Thyroid gland (tissue), 4 donors: ENCODE measurements at places on chromosomes 7 and 10.

GRCh38 chr10:113711142-113711541, 31.4 kb downstream of the CASP7 start:
- DNase-seq, result no peak
- peaks cover 19% of the 10 kb centered on the region for H3K4me1 ChIP-seq
- no peak overlapping the region for H3K4me3 ChIP-seq
- H3K27me3 ChIP-seq, result no peaks in the 10 kb centered on the region
- no peaks in the 10 kb centered on the region for H3K36me3 ChIP-seq
- no peak overlapping the region for H3K27ac ChIP-seq

DNA sequence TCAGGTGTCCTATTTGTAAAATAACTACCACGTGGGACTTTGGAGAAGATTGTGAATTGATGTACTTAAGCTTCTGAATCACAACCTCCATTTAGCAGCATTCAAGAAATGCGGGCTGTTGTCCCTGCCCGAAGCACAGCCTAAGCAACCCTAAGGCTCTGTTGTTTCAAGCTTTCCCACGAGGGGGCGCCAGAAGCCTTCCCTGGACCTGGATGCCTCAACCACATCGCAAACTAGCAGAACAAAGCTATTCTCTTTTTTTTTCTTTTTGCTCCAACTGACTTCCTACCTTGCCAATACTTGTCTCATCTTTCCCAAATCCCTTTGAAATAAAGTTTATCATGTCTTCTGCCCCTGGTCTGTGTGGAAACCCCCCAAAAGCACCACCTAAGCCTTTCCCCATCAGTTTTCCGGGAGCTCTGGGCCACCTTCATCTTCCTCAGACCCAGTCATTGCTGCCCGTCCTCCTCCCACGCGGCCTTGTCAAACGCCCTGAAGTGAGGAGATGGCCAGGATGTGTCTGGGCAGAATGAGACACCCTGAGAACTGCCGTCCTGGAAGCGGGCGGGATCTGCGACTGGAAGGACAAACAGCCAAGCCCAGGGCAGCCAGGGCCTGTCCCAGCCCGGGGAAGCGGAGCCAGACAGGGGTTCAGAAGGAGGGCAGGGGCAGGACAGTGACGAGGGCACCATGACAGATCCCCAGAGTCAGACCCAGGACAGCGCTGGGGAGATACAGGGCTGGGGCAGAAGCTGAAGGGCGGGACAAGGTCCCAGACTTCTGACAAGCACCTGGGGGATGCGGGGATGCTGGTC, 112.7 kb downstream of the SLIT1 start:
- H3K27me3 ChIP-seq, result no peaks in the 10 kb centered on the region
- peak; percentile 81 for DNase-seq
- no peaks in the 10 kb centered on the region for H3K36me3 ChIP-seq
- H3K4me3 ChIP-seq, result no peak overlapping the region
- H3K4me1 ChIP-seq, result no peaks in the 10 kb centered on the region

DNA sequence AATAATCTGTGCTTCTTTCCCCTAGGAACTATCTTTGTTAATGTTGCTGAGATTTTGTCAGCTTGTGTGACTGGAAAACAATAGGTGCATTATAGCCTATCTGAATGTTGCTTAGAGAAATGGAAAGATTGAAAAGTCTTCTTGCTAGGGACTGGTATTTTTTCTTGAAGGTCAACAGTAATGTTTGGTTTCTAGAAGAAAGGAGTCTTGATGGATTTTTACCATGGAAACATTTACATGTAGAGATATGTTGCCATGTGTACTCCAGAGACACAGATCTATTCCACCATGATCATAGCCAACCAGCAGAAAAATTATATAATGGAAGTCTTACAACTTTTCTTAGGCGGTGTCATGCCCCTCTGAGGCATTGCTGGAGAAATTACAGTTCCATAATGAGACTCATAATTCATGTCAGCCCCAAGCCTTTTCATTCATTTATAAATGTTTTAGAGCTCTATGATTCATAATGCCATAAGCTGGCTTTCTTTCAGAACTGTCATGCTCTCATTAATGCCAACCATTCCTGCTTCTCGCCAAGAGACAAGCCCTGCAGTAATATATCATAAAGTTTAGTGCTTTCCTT, 175.1 kb upstream of the PTPRZ1 start:
- H3K27ac ChIP-seq, result no peak overlapping the region
- no peak overlapping the region for H3K4me3 ChIP-seq
- no peaks in the 10 kb centered on the region for H3K27me3 ChIP-seq
- H3K36me3 ChIP-seq, result no peaks in the 10 kb centered on the region
- H3K4me1 ChIP-seq, result no peaks in the 10 kb centered on the region
- DNase-seq, result no peak

DNA sequence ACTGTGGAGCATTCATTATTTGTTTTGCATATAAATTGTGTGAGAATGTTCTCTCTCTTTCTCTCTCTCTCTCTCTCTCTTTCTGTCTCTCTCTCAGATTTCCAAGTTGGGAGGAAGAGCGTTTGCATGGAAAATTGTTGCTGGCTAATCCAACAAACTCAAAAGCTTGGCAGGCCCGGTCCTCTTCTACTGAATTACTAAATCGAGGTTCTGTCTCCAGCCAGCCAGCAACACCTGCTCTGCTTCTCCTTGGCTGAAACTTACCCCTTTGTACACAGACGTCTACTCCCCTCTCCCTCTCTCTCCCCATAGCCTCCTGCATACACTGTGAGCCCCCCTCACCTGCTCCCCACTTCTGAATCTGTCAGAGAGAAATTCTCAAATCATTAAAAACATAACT, 996.4 kb upstream of the AUTS2 start:
- DNase-seq, result peak; percentile 10
- no peaks in the 10 kb centered on the region for H3K36me3 ChIP-seq
- H3K27ac ChIP-seq, result no peak overlapping the region
- H3K4me1 ChIP-seq, result peaks cover 11% of the 10 kb centered on the region
- H3K4me3 ChIP-seq, result no peak overlapping the region
- H3K27me3 ChIP-seq, result no peaks in the 10 kb centered on the region

DNA sequence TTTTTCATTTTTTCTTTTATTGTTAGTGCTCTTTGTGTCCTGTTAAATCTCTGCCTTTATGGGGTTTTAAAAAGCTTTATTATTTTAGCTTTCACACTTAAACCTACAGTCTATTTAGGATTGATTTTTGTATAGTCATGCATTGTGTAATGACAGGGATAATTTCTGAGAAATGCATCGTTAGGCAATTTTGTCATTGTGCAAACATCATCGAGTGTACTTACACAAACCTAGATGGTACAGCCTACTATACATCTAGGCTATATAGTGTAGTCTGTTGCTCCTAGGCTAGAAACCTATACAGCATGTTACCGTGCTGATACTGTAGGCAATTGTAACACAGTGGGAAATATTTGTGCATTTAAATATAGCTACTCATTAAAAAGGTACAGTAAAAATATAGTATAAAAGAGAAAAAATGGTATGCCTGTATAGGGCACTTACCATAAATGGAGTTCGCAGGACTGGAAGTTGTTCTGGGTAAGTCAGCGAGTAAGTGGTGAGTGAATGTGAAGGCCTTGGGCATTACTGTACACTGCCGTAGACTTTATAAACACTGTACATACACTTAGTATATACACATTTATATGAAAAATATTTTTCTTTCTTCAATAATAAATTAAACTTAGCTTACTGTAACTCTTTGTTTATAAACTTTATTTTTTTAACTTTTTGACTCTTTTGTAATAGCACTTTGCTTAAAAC, 16.0 kb downstream of the UBE2D1 start:
- no peak for DNase-seq
- H3K4me1 ChIP-seq, result no peaks in the 10 kb centered on the region
- no peaks in the 10 kb centered on the region for H3K27me3 ChIP-seq
- H3K4me3 ChIP-seq, result no peak overlapping the region
- H3K27ac ChIP-seq, result no peak overlapping the region

GRCh38 chr7:28890137-28890536, 68.0 kb downstream of the TRIL start:
- H3K27ac ChIP-seq, result no peak overlapping the region
- no peaks in the 10 kb centered on the region for H3K27me3 ChIP-seq
- H3K36me3 ChIP-seq, result no peaks in the 10 kb centered on the region
- DNase-seq, result no peak
- H3K4me1 ChIP-seq, result no peaks in the 10 kb centered on the region

- H3K4me3 ChIP-seq, result no peak overlapping the region
- H3K27ac ChIP-seq, result no peak overlapping the region
- H3K36me3 ChIP-seq, result no peaks in the 10 kb centered on the region
- no peaks in the 10 kb centered on the region for H3K4me1 ChIP-seq
Measured at GRCh38 chr10:22740180-22740579, 25.8 kb upstream of the PIP4K2A start.

DNA sequence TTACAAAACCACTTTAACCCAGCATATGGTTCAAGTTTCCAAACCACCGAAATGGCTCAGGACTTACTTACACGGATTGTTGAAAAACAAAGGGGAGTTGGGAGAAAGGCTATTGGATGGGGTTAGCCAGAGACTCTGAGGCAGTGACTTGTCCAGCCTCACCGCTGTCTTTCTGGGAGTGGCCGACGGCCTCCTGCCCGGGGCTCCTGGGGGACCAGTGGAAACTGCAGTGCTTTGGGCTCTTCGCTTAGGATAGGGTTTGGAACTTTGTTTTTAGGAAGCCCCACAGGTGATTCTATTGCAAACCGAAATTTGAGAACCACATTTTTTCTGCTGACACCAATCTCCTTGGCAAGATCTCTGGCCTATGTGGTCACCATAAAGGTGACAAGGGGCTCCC, 38.1 kb upstream of the R3HCC1L start:
- H3K4me1 ChIP-seq, result no peaks in the 10 kb centered on the region
- no peaks in the 10 kb centered on the region for H3K27me3 ChIP-seq
- no peak overlapping the region for H3K27ac ChIP-seq

DNA sequence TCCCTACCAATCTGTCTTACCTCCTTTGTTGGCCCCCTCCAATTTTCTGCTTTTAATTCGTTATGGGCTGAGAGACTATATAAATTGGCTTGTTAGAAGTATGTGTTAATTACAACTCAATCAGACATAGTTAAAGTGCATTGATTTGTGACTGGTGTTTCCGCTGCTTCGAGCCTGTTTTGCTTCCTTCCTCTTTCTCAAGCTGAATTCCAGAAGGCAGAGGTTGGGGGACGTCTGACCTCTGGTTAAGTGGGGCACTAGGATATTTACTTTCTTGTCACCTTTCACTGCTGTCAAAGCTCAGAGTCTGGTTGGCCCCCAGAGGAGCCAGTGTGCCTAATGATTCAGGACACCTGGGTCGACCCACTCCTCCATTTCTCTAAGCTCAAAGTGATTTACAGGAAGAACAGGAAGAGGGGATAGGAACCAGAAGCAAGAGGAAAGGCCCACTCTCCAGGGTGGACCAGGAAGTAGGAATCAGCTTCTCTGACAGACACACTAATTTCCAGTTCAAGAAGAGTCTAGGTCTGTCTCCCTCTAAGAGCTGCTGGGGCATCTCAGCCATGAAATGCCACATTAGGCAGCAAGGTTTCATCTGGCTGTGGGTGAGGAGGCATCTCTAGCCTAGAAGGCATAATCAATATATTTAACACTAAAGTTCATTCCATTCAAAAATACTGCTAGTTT, 397.2 kb upstream of the NPVF start:
- H3K36me3 ChIP-seq, result no peaks in the 10 kb centered on the region
- no peaks in the 10 kb centered on the region for H3K27me3 ChIP-seq
- DNase-seq, result no peak
- H3K27ac ChIP-seq, result no peak overlapping the region

DNA sequence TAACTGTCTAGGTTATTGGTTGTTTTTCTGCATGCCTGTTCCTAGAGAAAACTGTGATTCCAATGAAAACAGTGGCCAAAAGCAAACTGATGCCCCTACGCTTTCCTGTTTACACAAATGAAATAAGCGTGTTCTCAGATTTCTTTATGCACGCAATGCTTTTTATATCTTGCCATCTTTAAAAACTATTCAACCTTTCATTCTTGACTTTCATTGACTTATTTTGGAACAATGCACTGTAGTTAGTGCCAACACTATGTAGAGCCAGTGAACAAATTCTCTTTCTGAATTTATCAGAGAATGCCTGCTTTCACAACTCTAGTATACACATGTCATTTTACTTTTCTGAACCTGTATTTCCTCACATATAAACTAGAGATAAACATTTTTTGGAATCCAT, 86.6 kb downstream of the CABCOCO1 start:
- no peak overlapping the region for H3K27ac ChIP-seq
- no peak for DNase-seq
- no peak overlapping the region for H3K4me3 ChIP-seq
- H3K27me3 ChIP-seq, result no peaks in the 10 kb centered on the region

DNA sequence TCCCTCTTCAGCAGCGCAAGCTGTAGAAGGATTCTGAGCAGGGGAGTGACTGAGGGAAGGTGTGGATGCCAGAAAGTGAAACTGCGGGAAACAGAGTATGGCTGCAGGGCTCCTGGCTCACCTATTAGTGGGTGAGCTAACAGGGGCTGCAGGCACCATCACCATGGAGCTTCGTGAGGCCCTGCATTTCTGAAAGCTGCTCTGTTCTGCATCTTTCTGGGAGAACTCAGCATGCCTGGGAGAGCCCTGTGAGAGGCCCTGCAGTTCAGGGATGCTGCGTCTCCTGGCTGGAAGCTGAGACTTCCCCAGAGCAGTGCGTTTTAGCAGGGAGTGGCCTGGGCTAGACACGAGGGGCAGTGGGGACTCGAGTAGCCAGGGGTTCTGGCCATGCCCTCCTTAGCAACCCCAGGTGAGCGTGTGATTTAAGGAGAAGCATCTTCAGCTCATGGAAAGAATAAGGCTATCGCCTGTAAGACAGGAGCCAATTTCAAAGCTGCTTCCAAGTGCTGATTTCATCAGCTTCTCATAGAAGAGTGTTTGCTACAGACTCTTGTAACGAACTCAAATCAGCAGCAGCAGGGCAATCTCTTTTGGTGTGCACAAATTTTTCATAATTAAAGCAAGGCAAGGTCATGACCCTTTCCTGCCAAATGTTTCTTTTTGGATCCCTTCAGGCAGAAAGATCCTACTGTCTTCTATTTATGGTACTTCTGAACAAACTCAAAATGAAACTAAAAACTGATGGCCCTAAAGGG, 293.6 kb upstream of the ZNF32 start:
- DNase-seq, result no peak
- no peaks in the 10 kb centered on the region for H3K36me3 ChIP-seq
- no peak overlapping the region for H3K4me3 ChIP-seq

GRCh38 chr7:779480-779879, 52.4 kb upstream of the PRKAR1B start:
- no peaks in the 10 kb centered on the region for H3K27me3 ChIP-seq
- H3K36me3 ChIP-seq, result peaks cover 39% of the 10 kb centered on the region
- DNase-seq, result no peak
- H3K4me3 ChIP-seq, result no peak overlapping the region
- H3K4me1 ChIP-seq, result no peaks in the 10 kb centered on the region

GRCh38 chr7:100799037-100799896, 28.1 kb downstream of the EPHB4 start:
- no peaks in the 10 kb centered on the region for H3K27me3 ChIP-seq
- H3K36me3 ChIP-seq, result no peaks in the 10 kb centered on the region
- no peak overlapping the region for H3K4me3 ChIP-seq
- DNase-seq, result peak; percentile 56
- no peak overlapping the region for H3K27ac ChIP-seq
- peaks cover 12% of the 10 kb centered on the region for H3K4me1 ChIP-seq

GRCh38 chr7:121244120-121244870, 84.5 kb upstream of the WNT16 start:
- no peaks in the 10 kb centered on the region for H3K4me1 ChIP-seq
- H3K36me3 ChIP-seq, result no peaks in the 10 kb centered on the region
- H3K27ac ChIP-seq, result no peak overlapping the region
- no peak overlapping the region for H3K4me3 ChIP-seq

GRCh38 chr7:128152721-128153120, 88.4 kb upstream of the LEP start:
- no peaks in the 10 kb centered on the region for H3K27me3 ChIP-seq
- no peak overlapping the region for H3K27ac ChIP-seq
- no peak overlapping the region for H3K4me3 ChIP-seq
- H3K36me3 ChIP-seq, result no peaks in the 10 kb centered on the region

GRCh38 chr10:104122225-104123107, 495 bp downstream of the SFR1 start:
- DNase-seq, result no peak
- H3K4me1 ChIP-seq, result peaks cover 5% of the 10 kb centered on the region
- H3K36me3 ChIP-seq, result no peaks in the 10 kb centered on the region
- H3K27me3 ChIP-seq, result no peaks in the 10 kb centered on the region
- peak overlapping the region; percentile 99 for H3K27ac ChIP-seq
